C1 segment of cervical spinal cord (tissue), 14 donors: ENCODE measurements at places on chromosomes 3 and 15.
A peak's percentile ranks its signal among the peaks of the same experiment; 100 is the strongest.

DNA sequence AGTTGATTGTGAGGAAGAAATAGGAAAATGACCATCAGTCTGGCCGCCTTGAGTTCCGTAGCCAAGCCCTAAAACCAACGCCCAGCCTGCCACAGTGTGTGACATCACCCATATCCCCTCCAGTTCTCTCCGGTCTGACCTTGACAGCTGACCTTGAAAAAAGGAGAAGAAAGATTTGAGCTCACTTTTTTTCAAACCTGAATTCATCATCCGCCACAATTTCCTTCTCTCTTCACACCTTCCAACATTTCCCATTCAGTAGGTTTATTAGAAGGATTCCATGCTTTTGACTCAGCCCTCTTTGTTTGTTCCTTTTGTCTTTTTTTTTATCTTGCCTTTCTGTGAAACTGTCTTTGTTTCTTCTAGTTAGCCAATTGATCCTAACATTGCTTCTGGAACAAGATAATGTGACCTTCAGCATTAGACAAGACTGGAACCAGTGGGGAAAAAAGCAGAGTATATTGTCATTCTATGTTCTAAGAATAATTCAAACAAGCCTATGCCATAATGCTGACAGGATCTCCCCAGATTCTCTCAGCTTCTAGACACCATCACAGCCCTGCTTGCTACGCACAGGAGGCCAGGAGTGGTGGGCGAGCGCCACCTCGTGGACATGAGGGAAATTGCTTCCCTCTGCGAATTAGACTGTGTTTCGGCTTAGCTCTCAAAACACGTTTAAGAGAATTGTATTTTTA, 283.1 kb downstream of the FGF12 start:
- DNase-seq: peak; percentile 41

GRCh38 chr15:59794229-59794886, 105.2 kb upstream of the BNIP2 start:
- DNase-seq: no peak

DNA sequence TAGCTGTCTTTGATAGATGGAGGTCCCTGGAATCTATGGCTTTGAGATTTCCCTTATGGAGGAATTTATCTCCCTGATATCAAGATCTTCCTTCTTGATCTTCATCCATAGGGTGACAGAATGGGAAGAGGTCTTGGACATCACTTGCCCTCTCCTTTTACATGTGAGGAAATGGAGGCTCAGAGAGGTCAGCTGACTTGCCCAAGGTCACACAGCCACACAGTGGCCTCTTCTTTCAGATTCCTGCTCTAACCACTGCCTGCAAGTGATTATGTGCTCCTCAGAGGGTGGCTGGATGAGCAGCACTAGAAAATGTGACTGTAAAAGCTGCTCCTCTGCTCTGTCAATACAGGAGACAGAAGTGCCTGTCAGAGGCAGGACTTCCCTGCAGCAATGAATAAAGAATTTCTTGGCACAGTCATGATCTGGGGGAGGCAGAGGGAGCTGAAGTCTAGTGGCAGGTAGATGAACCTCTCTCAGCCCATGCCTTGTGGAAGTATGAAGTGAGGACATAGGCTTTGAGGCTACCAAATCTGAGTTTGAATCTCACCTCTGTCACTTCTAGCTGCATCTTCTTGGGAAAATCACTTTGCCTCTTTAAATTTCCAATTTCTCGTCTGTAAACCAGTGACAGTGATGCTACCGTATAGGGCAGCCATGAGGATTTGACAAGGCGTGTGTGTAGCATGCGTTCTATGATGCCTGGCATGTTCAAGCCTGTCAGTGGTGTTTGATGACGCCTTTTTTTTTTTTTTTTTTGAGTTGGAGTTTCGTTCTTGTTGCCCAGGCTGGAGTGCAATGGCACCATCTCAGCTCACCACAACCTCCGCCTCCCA, 12.0 kb downstream of the SSUH2 start:
- no peak for DNase-seq

DNA sequence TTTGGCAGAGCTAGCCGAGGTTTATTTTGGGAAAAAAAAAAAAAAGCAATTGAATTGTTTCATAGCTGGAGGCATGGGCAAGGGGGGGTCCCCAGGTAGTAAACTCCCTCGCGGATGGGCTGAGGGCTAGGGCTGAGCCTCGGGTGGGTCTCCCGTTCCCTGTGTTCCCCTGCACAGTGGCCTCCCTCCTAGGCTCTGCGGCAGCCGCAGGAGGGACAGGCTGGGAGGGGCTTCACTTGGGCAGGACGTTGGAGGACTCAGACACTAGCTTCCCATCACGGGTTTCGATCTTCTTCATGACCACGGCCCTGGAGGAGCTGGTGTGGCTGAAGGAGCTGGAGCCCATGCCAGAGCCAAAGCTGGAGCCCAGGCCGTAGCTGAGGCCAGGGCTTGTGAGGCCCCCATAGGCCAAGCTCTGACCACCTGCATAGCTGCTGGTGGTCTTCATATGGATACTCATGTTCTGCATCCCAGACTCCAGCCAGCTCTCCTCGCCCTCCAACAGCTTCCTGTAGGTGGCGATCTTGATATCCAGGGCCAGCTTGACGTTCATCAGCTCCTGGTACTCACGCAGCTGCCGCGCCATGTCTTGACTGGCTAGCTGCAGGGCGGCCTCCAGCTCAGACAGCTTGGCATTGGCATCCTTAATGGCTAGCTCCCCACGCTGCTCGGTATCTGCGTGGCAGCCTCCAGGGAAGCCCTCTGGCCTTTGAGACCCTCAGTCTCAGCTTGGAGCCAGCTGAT, 64.0 kb upstream of the CDAN1 start:
- no peak for DNase-seq

DNA sequence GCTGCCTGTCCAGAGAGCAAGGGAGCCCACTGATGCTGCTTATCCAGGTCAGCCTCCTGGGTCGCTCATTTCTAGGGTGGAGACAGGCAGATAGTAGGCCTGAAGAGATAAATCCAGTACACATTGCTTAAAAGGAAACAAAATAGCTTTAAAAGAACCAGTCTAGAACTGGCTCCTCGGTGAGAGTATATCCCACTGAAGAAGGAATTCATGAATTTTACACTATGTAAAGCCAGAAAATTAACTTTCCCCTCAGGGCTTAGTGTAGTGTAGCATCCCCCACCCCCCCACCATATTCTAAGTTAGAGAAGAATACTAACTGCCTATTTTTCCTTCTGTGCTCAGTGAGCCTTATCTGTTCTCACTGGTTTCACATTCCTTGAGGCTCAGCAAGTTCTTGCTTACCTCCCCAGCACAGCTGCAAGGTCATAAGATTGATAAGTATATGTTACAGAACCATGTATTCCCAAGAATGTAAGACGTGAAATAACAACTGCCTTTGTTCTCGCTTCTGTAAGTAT, 30.5 kb upstream of the NOX5 start:
- no peak for DNase-seq

- no peak for DNase-seq
These were observed 39.3 kb downstream of the EDEM1 start for GRCh38 chr3:5226783-5227182.

- no peak for DNase-seq
These were observed 22.2 kb upstream of the ZMAT3 start for GRCh38 chr3:179093807-179094206.

DNA sequence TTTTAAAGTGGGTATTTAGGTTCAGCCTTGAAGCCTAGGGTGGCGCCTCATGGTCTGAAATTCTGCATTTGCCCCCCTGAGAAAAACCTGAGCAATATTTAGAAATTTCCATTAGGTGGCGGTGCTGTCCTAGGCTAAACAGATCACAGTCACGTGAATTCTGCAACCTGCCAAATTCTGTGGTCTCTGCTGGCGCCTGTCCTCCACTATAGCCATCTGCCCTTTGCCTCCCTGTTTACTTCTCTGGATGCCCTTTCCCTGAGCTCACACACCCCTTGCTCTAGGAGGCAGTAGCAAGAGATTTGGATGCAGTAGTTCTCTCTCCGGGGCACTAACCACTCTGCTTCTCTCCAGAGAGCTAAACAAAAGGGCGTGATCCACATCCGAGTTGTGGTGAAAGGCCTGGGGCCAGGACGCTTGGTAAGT, 9.1 kb downstream of the MRPS11 start:
- DNase-seq: no peak

- DNase-seq: no peak
These were observed 51.5 kb downstream of the PGPEP1L start for GRCh38 chr15:98955961-98956723.

- no peak for DNase-seq
These were observed 250.1 kb upstream of the TRIM42 start for GRCh38 chr3:140427786-140428185.

GRCh38 chr15:83112233-83112955, 4.9 kb downstream of the TM6SF1 start:
- DNase-seq: no peak

- no peak for DNase-seq
These were observed 158.6 kb upstream of the NR2F2 start for GRCh38 chr15:96171853-96172296.

DNA sequence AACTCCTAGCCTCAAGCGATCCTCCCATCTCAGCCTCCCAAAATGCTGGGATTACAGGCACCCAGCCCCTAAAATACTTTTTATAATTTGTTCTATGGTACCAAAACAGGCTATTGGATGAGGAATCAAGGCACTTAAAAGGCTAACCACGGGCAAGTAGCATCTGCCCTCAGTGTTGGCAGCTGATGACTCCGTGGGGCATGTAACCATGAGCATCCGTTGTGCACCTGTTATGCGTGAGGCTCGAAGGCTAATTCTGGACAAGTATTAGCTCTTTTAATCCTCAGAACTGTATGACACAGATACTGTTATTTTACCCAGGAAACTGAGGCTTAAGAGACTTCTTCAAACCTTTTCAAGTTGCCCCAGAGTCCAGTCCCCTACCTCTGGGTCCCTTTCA, 10.2 kb downstream of the WDR73 start:
- no peak for DNase-seq

- no peak for DNase-seq
These were observed 78.8 kb downstream of the AAGAB start for GRCh38 chr15:67175643-67176071.

DNA sequence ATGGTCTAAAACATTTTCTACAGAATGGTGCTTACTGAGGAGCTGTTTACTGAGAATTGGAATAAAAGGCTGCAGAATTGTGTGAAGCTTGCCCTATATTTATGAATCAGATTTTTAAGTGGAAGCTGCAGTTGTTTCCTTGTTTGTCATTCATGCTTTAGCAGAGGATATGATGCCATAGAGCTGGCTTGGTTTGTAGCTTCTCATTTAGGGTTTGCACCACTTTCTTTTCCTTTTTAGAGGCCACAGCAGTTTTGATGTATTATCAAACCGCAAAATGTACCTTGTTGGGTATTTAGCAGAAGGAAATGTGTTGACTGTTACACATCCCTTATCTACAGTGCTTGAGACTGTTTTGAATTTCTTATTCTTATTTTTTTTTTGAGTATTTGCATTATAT, 66.2 kb downstream of the RASA2 start:
- DNase-seq: no peak

GRCh38 chr3:104388619-104389018, 978.1 kb upstream of the ALCAM start:
- DNase-seq: no peak

- DNase-seq: no peak
These were observed 460.9 kb downstream of the OTOL1 start for GRCh38 chr3:161957467-161957866.

GRCh38 chr3:72494626-72495025, 353.6 kb downstream of the SHQ1 start:
- DNase-seq: no peak

DNA sequence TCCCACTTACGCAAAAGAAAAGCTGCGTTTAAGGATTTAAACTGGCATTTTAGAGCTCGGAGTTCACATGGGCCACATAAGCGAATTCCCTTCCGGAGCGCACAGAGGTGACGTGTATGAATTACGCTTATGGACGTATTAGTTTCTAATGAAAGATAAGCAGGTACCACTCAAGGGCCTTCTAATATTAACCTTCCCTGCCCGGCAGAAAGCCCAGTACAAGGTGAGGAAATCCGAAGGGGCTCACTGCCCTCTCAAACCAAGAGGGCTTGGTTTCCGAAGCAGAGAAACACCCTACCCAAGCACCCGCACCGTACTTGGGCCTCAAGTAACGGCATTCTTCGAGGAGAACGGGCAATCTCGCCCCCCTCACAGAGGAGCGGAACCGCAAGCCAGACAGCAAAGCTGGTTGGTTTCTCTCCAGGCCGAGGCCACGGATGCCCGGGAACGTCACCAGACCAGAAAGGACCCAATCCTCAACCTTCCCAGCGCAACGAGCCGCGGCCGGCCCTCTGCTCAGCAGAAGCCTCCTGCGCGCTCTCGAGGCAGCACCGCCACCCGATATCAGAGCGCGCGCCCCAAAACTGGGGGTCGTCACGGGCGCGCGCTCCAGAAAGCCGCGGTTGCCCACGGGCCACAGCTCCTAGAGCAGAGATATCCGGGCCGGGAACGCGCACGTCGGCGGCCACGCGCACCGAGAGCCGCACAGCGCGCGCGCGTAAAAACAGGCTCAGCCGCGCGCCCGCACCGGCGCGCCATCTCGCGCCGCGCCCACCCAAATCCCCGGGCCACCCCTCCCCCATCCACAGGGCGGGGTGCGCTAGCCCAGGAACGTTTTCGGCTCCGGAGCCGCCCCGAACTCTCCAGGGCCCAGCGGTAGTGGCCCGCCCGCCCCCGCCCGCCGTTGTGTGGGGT, 676 bp downstream of the QRICH1 start:
- DNase-seq: peak; percentile 77

DNA sequence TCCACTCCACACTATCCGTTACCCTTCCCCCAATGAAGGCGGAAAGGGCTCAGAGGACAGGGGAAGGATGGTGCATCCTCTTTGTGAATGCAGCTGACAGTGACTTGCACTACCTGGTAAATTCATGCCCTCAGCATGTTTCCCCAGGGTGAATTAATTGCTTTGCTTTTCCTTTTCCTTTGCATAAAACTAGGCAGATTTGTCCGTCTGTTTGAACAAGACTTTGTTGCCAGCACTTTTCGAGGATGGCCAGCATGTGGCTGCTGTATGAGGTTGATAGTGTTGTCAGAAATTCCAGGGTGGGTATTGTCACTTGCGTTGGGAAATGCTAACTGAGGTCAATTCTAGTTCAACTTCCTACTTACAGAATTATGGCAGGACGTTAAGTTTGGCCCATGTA, 79.0 kb upstream of the RARB start:
- DNase-seq: no peak

DNA sequence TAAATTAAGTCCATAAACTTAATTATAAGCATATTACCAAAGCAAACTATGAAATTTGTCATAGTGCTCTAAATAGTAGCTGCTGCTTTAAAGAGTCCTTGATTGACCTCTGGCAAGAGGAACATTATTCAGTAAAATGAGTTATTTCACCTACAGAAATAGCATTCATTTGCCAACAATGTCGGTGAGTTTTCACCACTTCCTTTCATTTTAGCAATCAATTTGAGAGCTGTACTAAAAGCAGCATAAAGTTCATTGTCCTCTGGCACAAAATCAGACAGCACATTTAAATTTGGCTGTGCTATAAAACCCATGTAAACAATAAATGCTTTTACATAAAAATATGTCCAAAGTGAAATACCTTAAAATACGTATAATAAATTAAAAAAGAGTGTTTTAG, 1515.7 kb downstream of the SI start:
- no peak for DNase-seq

GRCh38 chr3:141909408-141909807, 33.0 kb downstream of the ATP1B3 start:
- no peak for DNase-seq
